Activated CD4-positive, CD25-positive, alpha-beta regulatory T cell treated with anti-CD3 and anti-CD28 coated beads, Interleukin-2, amount 50 U/mL, for 16 hours (primary cell): ENCODE measurements at places on chromosomes 13 and 19.
A peak's percentile ranks its signal among the peaks of the same experiment; 100 is the strongest.

DNA sequence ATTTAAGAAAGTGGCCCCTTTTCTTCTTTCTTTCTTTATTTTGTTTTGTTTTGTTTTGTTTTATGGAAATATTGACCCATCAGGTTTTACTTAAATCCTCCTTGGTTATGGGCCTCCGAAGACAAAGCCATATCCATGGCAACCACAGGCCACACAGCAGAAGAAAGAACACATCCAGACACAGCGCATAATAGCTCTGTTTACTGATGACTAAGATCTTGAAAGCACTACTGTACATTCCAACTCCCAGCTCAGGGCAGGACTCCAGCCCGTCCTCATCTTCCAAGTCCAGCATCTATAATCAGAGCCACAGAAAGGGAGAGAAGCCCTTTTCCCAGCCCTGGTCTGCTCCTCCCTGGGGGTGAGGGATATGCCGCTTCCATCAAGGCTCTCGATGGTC, 84.3 kb downstream of the NUFIP1 start:
- no peak for DNase-seq

DNA sequence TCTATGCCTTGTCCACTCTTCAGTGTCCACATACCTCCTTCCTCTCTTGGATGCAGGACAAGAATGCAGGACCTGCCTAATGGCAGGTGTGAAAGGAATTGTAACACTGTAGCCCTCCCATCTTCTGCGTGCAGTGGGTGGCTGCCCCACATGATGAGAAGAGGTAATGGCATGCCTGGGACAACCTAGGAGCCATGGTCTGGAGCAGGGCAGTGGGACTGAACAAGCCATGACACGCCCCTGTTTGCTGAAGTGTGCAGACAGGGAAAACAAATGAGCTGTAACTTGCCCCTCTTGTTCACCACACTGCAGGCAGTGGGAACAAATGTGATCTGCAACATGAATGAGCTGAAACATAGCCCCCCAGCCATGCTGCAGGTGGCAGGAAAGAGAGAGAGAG, 192.2 kb downstream of the PCDH17 start:
- DNase-seq: no peak

- DNase-seq: peak; percentile 24
Measured at GRCh38 chr19:54325194-54325621, 12.2 kb upstream of the LILRA5 start.

- DNase-seq: no peak
Measured at GRCh38 chr19:8371011-8371804, 7.3 kb downstream of the ANGPTL4 start.

DNA sequence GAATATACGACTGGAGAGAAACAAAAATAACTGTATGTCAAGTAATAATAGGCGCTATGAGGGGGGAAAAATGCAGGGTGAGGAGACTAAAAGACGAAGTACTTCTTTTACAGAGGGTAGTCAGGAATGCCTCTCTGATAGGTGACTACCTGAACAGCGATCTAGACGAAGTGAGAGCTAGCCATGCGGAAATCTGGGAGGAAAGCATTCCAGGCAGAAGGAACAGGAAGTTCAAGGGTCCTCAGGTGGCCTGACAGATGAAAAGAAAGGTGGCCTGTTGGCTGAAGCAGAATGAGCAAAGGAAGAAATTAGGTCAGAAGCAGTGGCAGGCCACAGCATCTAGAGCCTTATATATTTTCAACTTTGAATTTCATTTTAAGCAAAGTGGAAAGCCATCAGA, 13.3 kb downstream of the ZDHHC20 start:
- no peak for DNase-seq

DNA sequence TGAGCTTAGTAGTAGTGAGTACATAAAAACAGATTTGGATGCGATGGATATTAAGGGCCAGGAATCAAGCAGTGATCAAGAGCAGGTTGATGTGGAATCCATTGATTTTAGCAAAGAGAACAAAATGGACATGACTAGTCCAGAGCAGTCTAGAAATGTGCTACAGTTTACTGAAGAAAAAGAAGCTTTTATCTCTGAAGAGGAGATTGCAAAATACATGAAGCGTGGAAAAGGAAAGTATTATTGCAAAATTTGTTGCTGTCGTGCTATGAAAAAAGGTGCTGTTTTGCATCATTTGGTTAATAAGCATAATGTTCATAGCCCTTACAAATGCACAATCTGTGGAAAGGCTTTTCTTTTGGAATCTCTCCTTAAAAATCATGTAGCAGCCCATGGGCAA, 11.4 kb downstream of the CHAMP1 start:
- no peak for DNase-seq
